Activated naive CD4-positive, alpha-beta T cell treated with anti-CD3 and anti-CD28 coated beads for 36 hours (primary cell): ENCODE measurements at places on chromosomes 11 and 22.

DNA sequence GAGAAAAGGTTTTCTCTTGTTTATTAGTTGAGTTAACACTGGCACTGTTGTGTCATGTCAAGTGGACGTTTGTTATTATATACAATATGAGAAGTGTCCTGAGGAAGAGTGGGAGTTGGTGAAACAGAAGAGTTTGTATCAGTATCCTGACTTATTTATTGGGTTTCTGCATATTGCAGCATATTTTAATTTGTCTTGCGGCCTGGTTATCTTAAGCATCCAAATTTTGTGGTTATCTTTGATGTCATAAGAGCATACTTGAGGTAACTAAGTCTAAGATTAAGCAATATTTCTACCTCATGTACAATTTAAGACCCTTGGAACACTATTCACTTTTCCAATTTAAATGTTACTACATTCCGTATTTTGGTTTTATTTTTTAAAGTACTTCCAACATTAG, 103.5 kb downstream of the DDX10 start:
- no peak for DNase-seq

GRCh38 chr11:20157728-20158127, 2.5 kb downstream of the DBX1 start:
- DNase-seq: no peak

DNA sequence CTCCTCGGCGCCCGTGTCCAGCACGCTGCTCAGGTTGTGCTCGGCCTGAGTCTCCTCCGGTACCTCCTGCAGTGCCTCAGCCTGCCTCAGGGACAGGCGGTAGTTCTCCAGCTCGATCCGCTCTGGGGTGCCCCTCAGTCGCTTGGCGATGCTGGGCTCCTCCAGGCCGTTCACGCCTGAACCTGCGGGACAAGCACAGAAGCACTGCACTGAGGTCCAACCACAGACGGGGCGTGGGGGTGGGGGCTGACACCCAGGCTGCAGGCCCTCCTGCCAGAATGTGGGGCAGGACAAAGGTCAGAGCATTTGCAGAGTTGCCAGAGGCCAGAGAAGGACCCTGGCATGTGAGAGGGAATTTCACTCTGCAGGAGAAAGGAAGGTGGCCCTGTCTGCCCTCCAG, 67.6 kb upstream of the BID start:
- DNase-seq: no peak

DNA sequence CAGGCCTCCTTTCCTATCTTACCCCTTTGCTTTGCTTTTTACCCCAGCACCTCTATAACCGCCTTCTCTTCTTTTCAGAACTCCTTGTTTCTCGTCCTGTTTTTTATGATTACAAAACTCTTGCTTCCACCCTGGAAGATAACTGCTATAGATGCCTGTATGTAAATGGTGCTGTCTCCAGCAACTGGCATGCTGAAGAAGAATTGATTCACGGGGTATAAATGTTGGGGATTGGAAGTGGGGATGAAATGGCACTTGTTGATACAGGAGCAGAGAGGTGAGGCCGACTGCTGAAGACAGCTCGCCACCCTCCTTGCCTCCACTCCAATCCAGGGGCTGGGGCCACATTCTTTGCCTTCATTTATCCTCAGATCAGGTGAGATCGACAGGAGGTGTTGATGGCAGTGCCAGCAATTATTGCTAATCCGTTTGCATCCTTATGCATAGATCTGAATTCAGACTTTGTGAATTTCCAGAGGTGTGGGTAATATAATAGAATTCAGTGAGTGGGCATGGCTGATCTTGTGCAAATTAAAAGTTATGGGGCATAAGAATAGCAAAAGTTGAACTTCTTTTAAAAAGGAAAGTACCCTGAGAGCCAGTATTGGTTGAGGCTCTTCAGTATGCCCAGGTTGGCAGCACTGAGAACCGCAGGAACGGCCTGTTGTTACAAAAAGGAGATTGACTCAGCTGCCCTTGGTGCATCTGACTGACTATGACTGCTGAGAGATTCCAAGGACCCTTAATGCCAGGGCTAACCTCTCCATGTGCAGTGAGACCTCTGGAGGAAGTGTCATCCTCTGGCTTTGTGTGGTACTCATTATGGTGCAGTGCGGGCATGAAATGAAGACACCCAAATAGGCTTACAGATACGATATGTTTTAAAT, 5.3 kb downstream of the NEAT1 start:
- DNase-seq: peak; percentile 74

GRCh38 chr11:68269414-68270081, 2.2 kb downstream of the C11orf24 start:
- DNase-seq: no peak

GRCh38 chr11:32013603-32014002, 77.3 kb upstream of the RCN1 start:
- no peak for DNase-seq

GRCh38 chr11:1521382-1522080, 35.0 kb upstream of the MOB2 start:
- DNase-seq: no peak

DNA sequence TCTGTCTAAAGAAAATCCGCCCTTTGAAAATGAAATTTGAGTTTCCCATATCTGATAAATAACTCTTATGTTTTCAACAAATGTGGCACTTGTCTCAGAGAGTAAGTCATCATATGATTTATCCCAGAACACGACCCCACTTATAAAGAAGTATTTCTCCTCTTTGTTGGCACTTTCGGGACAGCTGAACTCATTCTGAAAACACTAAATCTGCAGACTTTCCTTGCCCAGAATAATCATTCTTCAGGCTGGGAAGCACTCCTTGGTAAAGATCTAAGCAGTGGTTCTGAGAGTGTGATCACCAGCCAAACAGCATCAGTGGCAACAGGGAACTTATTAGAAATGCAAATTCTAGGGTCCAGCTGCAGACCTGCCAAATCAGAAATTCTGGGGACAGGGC, 532.2 kb upstream of the API5 start:
- DNase-seq: no peak

DNA sequence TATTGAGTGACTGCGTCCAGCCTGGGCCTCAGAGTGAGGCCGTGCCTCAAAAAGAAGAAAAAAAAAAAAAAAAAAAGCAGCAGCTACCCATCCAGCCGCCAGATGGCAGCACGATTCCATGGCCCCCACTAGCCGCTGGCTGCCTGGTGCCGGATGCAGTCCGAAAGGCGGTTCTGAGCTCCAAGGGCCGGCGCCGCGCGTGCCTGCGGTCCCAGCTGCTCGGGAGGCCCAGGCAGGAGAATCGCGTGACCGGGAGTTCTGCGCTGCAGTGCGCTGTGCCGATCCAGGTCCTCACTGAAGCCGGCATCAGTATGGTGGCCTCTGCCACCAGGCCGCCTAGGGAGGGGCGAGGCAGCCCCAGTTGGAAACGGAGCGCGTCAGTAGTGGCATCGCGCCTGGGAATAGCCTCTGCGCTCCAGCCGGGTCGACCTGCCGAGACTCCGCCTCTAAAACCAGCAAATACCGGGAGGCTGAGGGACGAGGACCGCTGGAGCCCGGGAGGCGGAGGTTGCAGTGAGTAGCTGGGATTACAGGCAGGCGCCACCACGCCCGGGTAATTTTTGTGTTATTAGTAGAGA, 19.3 kb downstream of the SCARF2 start:
- DNase-seq: peak; percentile 70

DNA sequence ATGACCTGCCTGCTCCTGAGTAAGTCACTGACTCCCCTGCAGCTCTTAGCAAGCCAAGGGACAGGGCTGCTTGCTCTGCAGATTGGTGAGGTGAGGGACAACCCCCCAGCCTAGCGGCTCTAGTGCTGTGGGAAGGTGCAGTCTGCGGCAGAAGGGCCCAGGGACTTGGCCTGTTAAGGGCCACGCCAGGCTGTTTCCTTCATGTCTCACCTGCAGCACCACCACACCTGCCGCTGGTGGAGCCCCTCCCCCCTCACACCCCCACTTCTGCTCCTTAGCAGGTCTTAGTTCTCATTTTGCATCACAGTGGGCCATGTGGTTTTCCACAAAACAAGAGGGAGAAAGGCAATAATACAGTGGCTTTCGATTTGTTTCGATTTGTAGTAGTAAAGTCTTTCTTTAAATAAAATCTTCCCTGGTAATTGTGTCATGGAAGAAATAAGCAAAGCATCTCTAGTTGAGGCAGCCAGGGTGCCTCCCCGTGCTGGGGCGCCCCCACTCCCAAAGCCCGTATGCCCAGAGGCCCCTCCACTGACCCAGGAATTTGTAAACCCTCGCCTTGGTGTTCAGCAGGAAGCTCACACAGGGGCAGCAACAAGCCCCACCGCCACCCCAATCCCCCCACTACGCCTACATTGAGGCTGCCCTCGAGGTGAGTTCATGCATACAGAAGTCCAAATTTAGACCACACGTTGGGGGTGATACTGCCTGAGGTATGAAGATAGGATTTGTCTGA, 86.5 kb upstream of the CLDN5 start:
- peak; percentile 71 for DNase-seq
